Right ventricle myocardium superior (tissue), 1 donor: ENCODE measurements at places on chromosomes 5 and 9. TPM values are rescaled to one million over a fixed set of nuclear protein-coding genes. Genes with fewer than 3 reads are reported as not detected.

The QRFP gene
- total RNA-seq: not detected

DNA sequence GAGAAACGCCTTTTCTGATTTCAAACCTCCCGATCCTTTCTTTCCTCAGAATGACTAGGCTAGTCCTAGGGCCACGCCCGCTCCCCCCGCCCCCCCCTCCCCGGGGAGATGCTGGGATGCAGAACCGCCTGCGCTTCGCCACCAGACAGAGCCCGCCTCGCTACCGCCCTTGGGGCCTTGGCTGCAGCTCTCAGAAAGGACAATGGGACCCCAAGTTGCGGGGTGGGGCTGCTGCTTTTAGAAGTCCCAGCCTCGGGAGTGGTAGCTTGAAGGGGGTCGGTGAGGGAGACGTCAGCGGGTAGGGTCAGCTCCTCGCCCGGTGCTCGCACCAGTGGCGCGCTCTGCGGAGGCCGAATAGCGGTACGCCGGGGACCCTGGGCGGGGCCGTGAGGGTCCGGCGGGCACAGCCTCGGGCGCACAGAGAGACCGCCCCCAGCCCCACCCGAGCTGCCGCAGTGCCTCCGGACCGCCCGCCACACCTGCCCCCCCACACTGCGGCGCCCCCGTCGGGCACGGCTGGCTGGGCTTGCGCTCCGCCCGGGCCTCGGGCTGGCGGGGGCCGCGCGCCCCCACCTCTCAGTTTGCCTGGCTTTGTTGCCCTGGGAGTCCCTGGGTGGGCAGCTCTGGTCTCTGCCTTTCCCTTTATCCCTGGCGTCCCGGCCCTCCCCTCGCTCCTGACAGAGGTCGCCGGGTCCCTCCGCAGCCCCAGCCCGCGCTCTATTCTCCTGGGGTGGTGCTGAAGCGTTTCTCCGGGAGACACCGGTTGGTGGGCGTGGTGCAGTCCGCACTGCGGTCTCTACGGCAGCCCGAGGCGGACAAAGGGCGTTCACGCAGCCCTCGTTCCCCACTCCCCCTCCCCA lies 1.2 kb downstream of the MAP1B start:
- DNase-seq: peak; percentile 86

- DNase-seq: no peak
Observed at GRCh38 chr9:103474156-103474555, 479.0 kb downstream of the CYLC2 start.

The SLC4A9 gene
- total RNA-seq: not detected

GRCh38 chr5:143653256-143653655 lies 158.7 kb upstream of the HMHB1 start:
- DNase-seq: no peak

DNA sequence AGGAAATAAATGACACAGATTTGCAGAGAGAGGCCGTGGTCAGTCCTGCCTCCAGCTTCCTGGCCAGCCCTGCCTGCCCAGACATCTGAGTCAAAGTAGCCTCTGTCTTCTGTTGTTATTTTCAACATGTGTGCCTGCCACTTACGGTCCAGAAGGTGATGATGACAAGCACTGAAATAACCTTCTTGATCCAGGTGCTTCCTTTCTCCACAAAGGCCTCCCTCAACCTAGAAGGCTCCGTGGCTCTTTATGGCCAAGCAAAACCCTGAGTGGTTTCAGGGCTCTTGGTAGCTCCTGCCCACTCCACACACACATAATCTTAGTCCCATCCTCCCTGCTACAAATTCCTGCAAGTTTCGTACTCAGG lies 34.1 kb upstream of the SLC6A19 start:
- peak; percentile 7 for DNase-seq

The APBA1 gene
- 2.0 TPM for total RNA-seq
